AG10803 (cell line): ENCODE measurements at places on chromosomes 7 and 10.

DNA sequence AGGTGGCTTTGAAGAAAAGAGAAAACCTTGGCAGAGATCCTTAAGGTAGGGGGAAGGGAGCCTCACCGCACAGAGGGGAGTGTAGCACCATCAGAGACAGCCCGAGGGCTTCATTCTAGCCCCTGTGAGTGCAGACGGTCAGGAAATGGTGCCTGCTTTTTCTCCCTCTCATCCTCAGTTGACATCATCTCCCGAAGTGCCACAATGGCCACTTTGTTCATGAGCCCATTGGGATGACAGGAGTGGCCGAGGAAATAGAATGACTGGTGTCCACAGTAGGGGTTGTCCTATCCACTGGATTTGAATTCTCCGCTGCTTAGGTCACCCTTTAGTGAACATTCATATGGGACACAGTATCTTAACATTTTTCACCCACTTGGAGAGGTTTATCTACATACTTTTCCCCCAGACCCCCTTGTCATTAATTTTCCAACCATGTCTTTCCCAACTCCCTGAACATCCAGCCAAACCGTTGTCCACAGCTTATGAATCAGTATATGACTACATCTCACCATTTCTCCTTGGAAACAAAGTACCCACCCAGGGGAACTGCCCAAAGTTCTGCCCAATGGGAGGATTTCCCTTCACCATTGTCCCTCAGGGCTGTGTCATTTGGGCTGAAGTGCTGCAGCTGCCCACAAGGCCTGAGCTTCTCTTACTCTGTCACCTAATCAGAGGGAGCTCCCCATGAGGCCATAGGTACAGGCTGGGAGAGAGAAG lies 108.8 kb downstream of the ADCY1 start:
- DNase-seq, result no peak

DNA sequence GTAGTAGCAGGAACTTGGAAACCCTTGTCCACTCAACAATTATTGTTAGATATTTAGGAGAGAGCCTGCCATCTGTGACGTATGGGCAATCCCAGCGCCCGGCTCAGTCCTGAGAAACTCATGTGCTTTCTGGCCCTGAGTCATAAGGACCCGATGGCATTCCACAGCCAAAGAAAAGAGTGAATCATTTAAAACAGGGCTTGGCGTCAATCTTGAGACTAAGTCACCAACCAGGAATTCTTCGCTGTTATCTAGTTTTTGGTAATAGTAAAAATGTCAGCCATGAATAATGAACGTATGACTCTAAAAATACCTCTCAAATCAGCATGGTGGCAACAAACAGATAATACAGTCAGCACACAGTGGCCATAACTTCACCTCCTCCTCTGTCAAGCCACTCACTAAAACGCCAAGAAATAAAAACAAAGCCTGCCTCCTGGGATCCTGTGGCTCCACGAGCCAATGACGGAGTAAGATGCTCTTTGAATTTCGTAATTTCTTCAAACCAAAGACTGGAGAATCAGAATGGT lies 140.8 kb downstream of the ADAM12 start:
- peak; percentile 99 for DNase-seq

DNA sequence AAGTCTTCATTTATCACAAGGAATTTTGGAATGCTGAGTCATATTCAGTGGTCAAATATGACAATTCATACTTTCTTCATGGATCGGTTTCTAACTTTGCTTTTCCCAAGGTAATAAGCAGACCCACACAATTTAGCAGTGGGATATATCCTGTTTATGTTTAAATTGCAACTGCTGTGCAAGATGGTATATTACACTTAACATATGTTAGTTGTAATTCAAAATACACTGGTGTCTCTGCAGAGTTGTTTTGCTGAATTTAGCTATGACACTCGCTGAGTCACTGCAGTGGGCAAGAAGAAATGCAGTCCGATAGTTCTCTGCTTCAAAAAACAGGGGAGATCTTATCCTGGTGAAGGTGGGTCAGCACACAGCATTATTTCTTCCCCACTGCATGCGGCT lies 194.8 kb upstream of the PTN start:
- peak; percentile 49 for DNase-seq

DNA sequence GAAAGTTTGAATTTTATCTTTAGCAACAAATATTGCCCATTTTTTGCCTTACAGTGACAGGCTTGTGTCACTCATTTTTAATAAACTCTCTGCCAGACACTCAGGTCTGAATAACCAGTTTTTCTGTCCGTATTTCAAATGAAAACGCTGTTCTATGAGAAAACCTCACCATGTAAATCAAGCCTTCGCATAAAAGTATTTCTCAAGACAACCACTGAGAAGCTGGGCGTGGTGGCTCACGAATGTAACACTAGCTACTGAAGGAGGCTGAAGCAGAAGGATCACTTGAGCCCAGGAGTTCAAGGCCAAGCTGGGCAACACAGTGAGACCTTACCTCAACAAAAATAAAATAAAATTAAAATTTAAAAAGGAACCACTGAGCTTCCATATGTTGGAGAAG lies 339.3 kb downstream of the PARD3 start:
- DNase-seq, result no peak

- no peak for DNase-seq
Observed at GRCh38 chr10:21599582-21599981, 65.5 kb downstream of the MLLT10 start.

GRCh38 chr10:96168546-96168945 lies 38.4 kb downstream of the ZNF518A start:
- DNase-seq, result no peak

- no peak for DNase-seq
Observed at GRCh38 chr10:33038672-33039071, 80.6 kb upstream of the ITGB1 start.

DNA sequence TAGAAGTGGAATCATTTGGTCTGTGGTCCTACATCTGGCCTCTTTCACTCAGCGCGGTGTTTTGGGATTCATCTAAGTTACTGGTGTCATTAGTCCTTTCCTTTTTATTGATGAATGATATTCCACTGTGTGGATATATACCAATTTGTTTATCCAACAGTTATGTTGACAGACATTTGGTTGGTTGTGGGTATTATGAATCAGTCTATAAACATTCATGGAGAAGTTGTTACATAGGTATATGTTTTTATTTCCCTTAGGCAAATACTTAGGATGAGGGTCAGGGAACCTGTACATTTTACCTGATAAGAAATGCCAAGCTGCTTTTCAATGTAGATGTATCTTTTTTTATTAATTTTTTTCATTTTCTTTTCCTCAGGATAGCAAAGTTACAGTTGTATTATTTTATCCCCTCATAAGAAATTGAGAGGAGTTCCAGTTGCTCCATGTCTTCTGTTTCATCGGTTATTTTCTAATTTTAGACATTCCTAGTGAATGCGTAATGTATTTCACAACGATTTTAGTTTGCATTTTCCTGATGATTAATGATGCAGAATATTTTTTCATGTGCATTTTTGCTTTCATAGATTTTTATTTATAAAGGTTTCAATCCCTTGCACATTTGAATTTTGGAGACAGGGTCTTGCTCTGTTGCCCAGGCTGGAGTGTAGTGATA lies 203.8 kb upstream of the SH2B2 start:
- DNase-seq, result no peak

GRCh38 chr7:106681815-106682495 lies 21.0 kb upstream of the CCDC71L start:
- peak; percentile 76 for DNase-seq
